ENCODE measurements at places on chromosomes 3 and 15.

GRCh38 chr3:175748087-175748730, 889.1 kb downstream of the NAALADL2 start:
- DNase-seq = no peak

DNA sequence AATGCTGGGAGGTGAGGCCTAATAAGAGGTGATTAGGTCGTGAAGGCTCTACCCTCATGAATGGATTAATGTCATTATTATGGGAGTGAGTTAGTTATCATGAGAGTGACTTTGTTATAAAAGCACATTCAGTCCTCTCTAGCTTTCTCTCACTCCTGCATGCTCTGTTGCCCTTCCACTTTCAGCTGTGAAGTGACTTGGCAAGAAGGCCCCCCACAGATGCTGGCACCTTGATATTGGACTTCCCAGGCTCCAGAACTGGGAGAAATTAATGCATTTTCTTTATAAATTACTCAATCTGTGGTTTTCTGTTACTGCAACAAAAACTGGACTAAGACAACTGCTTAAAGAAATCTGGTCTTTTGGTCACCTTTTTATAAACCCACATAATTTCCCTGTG, 144.3 kb downstream of the FBN1 start:
- DNase-seq = no peak

DNA sequence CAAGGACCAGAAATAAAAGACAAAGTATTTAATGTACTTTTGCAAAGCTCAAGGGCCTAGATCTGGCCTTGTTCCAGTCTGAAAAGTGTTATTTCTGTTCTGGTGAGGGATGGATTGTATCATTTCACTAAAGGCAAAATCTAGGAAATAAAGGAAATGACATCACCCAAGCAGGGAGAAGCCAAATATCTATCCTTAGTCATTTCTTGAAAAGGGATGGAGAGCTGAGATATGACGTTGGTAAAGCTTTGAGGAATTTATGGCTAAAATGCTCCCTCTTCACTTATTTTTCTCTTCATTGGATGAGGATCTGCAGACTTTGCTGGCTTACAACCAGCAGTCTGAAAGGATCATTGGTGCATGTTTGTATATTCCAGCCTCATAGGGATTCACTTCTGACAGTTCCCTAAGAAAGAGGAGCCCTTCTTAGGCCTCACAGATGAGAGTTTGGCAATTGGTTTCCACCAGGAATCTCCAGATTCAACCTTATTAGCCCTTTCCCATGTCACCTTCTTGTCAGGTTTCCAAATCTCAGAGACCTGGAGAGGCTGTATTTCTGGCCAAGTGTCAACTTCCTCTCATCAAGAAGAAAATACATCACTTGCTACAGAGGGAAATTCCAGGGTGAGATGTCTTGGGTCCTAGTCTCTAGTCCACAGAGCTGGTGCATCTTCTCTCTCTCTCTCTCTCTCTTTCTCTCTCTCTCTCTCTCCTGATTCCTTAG, 93.7 kb upstream of the BOC start:
- no peak for DNase-seq

DNA sequence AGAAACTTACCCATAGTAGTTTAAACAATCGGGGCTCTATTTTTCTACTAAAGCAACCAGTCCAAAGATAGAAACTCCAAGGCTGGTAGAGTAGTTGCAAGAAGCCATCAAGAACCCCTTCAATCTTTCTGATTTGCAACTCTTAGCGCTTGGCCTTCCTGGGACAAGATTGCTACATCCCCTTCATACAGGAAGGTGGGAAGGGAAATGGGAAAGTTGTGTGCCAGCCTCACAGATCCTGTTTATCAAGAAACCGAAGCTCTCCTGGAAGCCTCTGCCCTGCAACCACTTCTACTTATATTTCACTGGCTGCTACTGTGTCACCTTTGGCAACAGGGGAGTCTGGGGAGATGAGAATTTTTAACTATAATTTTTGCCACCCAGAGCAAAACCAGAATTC, 46.2 kb downstream of the OSBPL10 start:
- DNase-seq = no peak

- DNase-seq = no peak
Observed at GRCh38 chr3:123314359-123315270, 112.9 kb downstream of the SEC22A start.

DNA sequence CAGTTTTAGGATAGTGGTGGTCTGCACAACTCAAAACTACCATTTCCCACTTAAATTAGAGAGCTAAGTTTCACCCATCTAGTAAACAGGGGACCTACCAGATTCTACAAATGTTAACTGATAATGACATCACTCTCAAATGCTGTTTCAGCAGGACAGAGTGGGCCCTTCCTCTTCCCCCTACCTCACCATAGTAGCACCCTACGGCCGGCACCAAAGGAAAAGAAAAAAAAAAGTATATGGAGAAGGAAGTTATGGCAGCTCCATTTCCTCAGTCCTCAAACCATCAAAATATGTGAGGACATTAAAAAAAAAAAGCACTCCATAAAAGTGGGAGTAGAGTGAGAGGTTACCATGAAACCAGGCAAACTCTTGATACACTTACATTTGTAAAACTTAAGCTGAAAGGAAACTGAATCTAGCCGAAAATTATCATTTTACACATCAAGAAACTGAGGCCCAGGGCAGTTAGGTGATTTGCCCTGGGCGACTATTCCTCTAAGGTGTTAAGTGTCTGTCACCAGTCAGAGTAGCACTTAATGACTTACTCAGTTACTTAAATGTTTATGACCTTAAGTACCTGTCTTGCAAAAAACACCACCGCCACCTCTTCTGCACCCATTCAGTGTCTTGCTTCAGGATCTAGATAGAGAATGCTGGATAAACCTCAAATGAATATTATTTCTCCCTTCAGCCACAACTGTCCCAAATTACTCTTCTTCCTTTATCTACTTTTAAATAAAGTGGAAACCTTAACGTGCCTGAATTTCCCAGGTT, 2.7 kb downstream of the MSL2 start:
- DNase-seq = no peak

Measured in stimulated activated CD4-positive, alpha-beta T cell treated with anti-CD3 and anti-CD28 coated beads, Interleukin-12 subunit alpha, Interleukin-12 subunit beta, amount 100 ng/mL, for 48 hours (primary cell).